ENCODE measurements at places on chromosomes 5 and 9. TPM values are rescaled to one million over a fixed set of nuclear protein-coding genes. Genes with fewer than 3 reads are reported as not detected.

- no peak for DNase-seq
Observed at GRCh38 chr9:129596541-129597331, 24.2 kb downstream of the C9orf50 start.

- DNase-seq = peak; percentile 46
Observed at GRCh38 chr9:129962889-129963703, 79.9 kb downstream of the FNBP1 start.

DNA sequence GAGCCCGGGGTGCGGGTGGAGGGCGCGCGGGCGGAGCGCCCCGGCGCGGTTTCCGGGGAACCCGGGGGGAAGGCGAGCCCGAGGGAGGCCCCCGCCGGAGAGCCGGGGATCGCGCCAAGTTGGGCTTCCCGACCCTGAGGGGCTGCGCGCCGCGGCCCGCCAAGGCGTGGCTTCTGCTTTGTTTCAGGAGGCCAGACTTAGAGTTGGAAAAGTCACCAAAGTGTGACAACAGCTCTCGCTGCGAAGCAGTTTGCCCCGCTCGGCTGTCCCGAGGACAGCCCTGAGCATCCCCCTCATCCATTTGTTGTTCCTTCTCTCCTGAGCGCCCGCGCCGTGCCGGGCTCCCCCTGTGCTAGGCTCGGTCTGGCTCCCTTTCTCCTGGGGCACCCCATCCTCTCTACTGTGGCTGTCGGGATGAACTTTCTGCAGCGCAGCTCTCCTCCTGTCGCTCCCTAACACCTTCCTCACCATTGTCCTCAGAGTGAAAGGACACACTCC, 410 bp downstream of the GLIPR2 start:
- DNase-seq = no peak

Gene TTC23L
- not detected for total RNA-seq

Gene TLE1
- 36.6 TPM for total RNA-seq
